Midbrain (tissue), 1 donor: ENCODE measurements at places on chromosomes 5 and 9.

DNA sequence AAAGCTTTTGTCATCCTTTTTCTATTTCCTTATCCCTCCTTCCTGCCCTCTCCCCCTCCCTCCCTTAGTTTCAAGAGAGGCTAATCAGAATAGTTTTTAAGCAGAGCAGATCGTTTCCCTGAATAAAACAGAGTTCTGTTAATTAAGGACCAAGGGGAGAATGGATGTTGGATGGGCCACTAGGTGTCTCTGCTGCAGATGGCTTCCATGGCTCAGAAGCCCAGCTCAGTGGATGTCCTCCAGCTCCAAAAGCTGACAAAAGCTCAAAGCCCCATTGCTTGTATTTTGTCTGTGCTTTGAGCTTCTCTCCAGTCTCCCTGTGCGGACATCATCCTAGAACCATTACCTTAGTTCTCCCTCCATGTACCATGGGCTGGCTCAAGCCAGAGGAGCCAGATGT is 21.0 kb upstream of the NPR3 start:
- no peak for DNase-seq

DNA sequence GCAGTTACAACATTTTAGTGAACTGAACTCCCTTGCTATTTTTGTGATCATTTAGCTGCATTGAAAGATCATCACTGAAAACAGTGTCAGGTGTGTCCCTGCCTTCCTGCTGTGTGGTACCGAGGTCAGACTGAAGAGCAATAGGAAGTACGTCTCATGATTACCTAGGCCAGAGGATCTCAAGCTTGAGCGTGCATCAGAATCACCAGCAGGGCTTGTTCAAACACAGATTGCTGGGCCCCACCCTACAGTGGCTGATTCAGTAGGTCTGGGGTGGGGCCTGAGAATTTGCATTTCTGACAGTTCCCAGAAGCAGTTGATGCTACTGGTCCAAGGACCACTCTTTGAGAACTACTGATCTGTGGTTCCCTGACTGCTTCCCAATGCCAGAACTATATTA is 159.6 kb downstream of the ACTL7B start:
- no peak for DNase-seq

DNA sequence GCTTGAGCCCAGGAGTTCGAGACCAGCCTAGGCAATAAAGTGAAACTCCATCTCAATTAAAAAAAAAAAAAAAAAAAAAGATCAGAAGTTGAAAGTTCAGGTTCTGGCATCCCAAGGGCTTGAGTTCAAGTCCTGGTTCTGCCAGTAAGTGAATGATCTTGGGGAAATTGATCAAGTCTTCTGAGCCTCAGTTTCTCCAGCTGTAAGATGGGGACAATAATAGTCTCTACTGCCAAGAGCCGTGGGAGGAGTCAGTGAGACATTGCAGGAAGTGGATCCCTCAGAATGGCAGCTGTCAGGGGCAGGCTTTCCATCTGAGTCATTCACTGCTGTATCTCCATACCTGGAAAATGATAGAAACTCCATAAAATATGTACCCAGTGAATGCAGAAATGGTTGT is 37.8 kb upstream of the FUBP3 start:
- no peak for DNase-seq

- DNase-seq, result no peak
Observed at GRCh38 chr9:17772223-17772622, 193.4 kb downstream of the SH3GL2 start.

- DNase-seq, result no peak
Observed at GRCh38 chr5:134458234-134459009, 46.7 kb upstream of the CDKN2AIPNL start.
